Right atrium auricular region (tissue), 2 donors: ENCODE measurements at places on chromosomes 16 and 17. TPM values are rescaled to one million over a fixed set of nuclear protein-coding genes. Genes with fewer than 3 reads are reported as not detected.
A peak's percentile ranks its signal among the peaks of the same experiment; 100 is the strongest.

- DNase-seq, result peak; percentile 87
Measured at GRCh38 chr17:38867968-38868816, 1.7 kb upstream of the LASP1 start.

DNA sequence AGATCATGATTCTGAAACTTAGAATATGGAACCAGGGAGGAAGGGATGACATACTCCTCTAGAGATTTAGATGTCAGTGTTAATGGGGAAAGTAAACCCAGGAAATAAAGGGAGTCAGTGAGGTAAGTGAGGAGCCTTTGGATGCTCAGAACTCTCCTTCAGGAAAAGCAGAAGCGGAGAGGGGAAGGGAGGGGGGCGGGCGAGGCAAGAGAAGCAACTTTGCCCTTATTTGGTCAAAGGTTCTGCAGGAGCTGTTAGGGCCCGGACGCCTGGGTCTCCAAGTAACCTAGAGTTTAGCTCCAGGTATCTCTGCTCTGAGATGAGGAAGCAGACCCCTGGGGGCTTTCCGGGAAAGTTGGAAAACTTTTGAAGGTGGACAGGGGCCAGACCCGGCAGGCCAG is 1.3 kb downstream of the PFN1 start:
- no peak for DNase-seq

GRCh38 chr17:15452746-15453145 is 14.7 kb downstream of the CDRT4 start:
- no peak for DNase-seq

DNA sequence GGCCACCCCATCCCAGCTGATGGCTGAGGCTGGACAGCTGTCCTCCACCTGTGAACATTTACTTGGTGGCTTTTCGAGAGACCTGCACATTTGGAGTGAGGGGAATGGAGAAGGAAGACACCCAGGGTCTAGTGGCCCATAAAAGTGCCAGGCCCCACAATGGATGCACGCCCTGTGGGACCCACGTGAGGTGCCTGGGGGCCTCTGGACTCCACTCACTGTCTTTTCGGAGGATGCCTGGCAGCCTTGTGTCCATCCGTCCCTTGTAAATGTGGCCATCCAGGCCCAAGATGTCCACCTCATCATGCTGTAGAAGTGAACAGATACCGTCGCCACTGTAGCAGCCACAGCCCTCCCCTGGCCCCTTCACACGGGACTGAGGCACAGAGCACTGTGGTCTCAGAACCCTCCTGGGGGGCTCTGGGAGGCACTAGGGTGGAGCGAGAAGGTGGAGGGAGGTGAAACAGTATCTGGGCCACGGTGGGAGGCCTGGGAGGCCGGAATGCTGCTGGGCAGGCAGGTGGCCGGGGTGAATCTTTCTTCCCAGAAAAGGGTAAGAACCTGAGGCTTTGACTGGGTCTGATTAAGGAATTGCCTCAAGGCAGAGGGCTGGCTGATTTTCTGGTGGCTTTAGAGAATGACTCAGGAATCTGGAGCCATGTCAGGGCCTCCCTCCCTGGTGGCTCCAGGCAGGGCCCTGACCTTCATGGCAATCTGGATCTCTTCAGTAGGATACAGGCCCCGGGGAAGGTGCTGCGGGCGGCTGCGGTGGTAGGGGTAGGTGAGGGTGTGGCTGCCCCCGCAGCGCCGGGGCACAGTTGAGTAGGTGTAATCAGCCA is 11.5 kb downstream of the UBALD2 start:
- no peak for DNase-seq

DNA sequence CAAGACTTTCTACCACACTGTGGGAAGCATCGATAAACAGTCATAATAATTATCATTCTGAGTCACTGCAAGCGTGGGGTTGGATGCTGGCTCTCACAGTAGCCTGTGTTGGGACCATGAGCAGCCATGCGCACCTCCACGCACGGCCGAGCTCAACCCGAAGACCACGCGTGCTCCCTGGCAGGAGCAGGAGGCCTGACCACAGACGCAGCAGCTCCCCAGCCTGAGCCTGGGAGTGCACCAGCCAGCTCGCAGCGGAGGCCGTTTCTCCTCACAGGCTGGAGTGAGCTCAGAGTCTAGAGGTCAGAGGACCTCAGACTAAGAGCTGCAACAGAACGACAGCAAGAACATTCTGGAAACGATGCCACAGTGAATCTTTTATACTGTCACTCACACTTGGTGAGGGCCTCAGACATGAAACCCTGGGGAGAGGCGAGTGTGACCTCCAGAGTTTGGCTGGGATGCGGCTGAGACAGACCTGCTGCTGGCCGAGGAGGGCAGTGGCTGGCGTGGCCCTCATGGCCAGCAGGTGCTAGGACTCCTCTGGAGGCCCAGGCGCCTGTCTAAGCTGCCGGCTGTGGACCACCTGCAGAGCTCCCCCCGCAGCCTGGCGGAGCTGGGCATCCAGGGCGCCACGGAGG is 6.0 kb downstream of the NDUFAF8 start:
- DNase-seq, result no peak

Gene CHST5
- not detected for total RNA-seq

Gene UMOD
- total RNA-seq, result not detected

DNA sequence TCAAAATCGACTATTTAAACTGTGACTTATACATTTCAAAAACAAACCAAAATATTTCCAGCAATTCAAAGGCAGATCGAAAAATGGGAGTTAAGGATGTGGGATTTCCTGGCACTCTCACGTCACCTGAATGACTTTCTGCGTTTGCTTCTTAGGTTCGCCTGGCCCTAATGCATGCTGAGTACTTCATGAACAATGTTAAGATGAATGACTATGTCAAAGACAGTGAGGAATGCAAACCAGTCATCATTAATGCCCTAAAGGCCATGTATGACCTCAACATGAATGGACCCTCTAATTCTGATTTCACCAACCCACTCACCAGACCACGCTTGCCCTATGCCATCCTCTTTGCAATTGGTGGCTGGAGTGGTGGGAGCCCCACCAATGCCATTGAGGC is 7.3 kb downstream of the KLHL10 start:
- DNase-seq, result no peak

DNA sequence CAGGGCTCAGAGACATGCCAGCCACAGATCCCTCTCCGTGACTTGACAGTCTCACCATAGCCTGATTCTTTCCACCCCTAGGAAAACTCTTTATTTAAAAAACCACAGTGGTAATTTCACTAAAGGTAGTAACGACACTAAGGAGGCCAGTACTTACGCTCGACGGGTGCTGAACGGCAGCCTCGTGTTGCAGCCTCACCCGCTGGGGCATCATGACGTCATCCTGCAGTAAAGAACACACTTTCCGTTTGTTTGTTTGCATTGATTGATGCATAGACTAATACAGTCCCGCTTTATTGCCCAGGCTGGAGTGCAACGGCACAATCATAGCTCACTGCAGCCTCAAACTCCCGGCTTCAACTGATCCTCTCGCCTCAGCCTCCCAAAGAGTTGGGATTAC is 65.1 kb upstream of the METRNL start:
- DNase-seq, result no peak

Gene ICAM2
- total RNA-seq, result 109 TPM

Gene CACNA1H
- total RNA-seq, result 7.0 TPM

DNA sequence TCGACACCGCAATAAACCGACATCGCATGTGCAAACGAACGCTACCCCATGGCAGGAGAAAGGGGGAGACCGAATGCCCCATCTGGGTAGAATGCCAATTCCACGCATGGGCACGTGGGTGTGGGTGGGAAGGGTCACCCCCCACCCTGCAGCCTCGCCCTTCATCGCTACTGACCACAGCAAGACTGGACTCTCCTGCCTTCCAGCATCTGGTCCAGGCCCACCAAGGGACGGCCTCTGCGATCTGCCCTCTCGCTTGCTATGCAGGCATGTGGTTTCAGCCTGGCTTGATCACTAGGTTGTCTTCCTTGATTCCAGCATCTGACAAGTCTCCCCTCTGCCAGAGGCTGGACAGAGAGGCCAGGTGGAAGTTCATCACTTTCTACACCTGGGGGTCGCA is 159.3 kb downstream of the C16orf78 start:
- no peak for DNase-seq

Gene TRIM37
- total RNA-seq, result 12.9 TPM

GRCh38 chr16:57048095-57048494 is 44.3 kb upstream of the CPNE2 start:
- no peak for DNase-seq

- DNase-seq, result no peak
Measured at GRCh38 chr17:39335704-39336223, 65.7 kb downstream of the FBXL20 start.

Gene CHST6
- 3.5 TPM for total RNA-seq

DNA sequence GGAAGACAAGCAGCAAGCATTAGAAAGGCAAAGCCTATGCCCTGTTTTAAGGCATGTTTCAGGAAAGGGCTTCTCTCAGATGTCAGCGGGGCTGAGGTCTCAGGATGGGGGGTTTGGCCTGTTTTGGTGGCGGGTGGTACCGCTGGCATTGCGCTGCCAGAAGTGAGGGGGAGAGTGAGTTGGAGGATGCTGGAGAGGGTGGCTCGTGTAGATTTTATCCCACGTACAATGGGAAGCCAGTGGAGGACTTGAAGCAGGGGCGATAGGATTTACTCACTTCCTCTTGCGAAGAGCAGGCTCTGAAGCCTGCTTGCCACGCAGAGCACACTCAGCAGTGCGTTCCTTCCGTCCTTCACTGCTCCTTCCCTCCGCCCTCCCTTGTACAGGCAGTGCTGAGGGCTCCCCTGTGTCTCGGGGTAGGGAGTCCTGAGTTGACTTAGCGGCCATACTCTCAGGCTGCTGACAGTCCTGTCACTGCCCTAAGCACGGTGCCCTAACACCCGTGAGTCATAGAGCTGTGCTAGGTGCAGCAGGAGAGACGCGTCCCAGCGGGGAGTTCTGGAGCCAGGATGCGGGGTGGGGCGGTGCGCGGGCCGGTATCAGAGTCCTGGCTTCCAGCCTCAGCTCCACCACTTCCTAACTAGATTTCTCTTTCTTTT is 113.1 kb downstream of the SNX29 start:
- no peak for DNase-seq

DNA sequence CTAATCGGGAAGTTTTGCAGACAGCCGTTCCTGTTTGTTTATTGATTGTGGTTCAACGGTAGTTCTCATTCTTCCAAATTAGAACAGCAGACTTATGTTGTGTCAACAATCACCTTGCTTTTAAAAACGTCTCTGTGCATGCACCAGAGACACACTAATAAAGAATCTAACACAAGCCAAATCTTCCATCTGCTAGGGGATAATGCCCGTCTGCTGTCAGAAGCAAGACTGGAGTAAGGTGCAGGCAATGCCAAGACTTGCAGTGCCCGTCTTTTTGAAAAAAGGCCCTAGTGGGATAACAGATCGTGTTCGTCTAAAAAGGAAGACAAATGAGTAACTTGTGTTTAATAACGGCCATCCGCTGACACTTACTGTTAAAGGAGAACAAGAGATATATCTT is 158.4 kb downstream of the KCNJ2 start:
- DNase-seq, result no peak

Gene MRPL28
- total RNA-seq, result 89.0 TPM

DNA sequence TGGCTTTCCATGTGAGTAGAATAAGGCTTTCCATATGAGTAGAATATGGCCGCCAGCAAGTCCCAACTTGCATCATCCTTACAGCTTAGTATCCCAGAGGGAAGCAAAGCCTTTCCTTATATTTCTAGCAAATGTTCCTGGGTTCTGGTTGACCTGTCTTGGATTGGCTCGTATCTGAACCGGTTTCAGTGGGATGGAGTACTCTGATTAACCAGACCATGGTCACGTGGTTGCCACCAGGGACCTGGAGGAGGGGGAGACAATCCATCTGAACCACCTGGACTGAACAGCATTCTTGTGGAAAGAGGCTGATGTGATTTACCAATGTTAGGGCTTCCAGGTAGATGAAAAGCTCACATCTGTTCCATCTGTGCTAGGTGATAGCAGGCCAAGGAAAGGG is 89.0 kb downstream of the SHISA6 start:
- no peak for DNase-seq

DNA sequence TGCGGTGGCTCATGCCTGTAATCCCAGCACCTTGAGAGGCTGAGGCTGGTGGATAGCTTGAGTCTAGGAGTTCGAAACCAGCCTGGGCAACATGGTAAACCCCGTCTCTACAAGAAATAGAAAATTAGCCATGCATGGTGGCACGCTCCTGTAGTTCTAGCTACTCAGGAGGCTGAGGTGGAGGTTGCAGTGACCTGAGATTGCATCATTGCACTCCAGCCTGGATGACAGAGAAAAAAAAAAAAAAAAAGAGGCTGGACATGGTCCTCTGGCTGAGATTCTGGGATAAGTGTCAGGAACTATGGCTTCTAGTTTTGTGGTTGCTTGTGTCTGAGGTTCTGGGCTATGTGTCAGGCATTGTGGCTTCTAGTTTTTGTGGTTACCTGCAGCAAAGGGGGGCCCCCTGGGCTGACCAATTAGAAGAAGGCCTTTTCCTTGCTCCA is 7.0 kb downstream of the KSR1 start:
- no peak for DNase-seq

- DNase-seq, result no peak
Measured at GRCh38 chr17:31660684-31661083, 198.4 kb downstream of the COPRS start.

DNA sequence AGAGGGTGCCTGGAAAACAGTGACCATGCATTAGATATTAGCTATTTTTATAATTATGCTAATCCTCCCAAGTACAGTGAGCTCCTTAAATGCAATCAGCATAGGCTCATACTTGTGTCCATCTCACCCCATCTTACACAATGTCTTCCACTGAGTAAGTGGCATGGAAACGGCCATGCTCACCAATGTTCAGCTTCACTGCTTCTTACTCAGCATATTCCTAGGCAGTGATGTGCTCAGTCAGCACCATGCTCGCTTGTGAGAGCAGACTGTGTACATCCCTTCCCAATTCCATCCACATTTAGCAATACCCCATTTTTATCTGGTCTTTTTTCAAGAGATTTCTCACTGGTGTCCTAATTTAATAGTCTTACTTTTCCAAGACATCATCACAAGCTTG is 454.8 kb upstream of the SOX9 start:
- no peak for DNase-seq

Gene RGS11
- 8.3 TPM for total RNA-seq

Gene NPIPA7
- 3.6 TPM for total RNA-seq

Gene OXLD1
- total RNA-seq, result 19.6 TPM

GRCh38 chr17:1509290-1509881 is 7.0 kb downstream of the INPP5K start:
- DNase-seq, result no peak

GRCh38 chr16:84324434-84325262 is 30.0 kb downstream of the WFDC1 start:
- DNase-seq, result no peak

Gene KCNJ18
- not detected for total RNA-seq

Gene C16orf92
- not detected for total RNA-seq

DNA sequence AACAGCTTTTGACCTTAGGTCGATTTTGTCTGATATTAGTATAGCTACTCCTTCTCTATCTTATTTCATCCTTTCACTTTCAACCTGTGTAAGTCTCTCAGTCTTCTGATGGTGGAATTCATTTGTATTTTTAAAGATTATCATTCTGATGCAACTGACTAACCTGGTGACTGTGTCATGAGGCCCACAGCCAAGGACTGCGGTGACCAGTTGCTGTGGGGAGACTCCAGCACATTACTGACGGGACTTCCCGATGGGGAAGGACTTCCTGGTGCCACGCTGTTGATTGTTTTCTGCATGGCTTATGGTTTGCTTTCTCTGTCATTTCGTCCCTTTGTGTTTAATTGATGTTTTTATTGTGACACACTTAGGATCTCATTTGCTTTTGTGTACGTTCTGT is 34.2 kb downstream of the RMI2 start:
- no peak for DNase-seq
